Urinary bladder (tissue), 4 donors: ENCODE measurements at places on chromosomes 7 and 10. TPM values are rescaled to one million over a fixed set of nuclear protein-coding genes. Genes with fewer than 3 reads are reported as not detected.

Gene GPR85
- total RNA-seq: 15.3 TPM

DNA sequence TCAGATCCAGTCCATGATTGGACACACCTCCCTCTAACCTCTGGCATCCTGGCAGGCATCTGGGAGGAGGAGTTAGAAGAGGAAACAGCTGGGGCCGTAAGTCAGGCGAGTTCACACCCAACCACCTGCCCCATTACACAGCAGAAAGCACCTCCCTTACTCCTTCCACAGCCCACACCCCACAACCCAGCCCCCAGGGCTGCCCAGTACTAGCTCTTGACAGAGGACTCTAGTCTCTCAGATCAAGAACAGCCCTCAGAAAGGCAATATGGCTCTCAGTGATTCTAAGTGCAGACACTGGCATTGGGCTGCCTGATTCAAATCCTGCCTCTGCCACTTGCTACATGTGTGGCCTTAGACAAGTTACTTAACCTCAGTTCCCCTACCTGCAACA lies 34.1 kb downstream of the KCNMA1 start:
- DNase-seq: no peak

Gene KIAA1549
- total RNA-seq: 4.6 TPM

- no peak for DNase-seq
Measured at GRCh38 chr10:46227936-46228562, 58.7 kb upstream of the ANTXRL start.
